Activated naive CD4-positive, alpha-beta T cell treated with anti-CD3 and anti-CD28 coated beads, Interleukin-2, amount 50 U/mL, for 16 hours (primary cell): ENCODE measurements at places on chromosomes 7 and 10.

DNA sequence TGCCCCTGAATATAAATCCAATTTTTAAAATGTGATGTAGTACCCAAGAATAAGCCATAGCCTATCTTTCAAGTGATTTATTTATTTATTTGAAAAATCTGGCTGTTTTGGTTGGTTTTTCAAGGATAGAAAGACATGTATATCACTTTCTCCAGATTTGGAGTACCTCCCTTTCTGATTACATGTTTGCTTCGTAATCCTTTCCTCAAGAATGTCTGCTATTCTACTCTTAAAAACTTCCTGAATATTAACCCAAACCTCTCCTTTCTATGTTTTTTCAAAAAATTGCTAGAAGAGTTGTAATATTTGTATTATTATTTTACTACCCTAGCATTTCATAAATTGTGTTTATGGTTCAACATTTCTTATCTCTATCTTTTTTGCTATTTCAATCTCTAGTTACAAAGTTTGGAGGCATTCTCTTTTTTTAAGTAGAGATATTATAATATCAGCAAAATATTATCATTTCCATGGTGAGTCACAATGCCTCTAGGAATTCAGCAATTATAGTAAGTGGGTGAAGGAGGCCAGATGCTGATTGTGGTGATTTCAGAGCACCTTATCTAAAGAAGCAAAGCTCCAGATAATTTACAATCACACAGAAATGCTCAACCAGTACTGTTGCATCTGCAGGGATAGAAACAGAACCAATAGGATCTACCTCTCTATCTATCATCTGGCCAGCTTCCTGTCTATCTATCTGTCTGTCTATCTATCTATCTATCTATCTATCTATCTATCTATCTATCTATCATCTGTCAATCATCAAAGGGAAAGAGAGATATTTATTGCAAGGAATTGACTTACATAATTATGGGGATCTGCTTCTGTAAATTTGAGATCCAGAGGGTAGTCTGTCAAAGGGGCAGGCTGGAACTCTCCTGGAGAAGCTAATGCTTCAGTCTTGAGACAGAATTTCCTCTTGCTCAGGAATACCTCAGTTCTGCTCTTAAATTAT is 412.5 kb upstream of the SEMA3C start:
- DNase-seq: no peak

DNA sequence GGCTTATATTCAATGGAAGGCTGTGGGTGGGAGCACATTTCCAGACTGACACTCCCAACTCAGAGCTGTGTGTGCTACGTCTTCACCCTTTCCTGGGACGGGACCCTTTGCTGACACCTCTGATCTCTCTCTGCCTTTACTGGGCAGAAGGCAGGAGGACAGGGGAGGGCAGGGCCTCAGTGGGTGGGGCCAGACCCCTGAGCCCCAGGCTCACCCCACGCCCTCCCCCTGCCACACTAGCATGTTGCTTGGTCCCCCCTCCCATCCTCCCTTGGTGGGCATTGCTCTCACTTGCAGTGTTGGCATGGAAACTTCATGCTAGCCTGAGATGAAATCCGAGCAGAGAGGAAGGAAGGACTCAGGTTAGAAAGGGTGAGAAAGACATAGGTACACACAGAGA is 18.4 kb downstream of the TMEM273 start:
- no peak for DNase-seq

- DNase-seq: no peak
Measured at GRCh38 chr7:2359610-2360009, 5.0 kb downstream of the EIF3B start.

GRCh38 chr10:17026686-17027485 is 102.7 kb downstream of the CUBN start:
- DNase-seq: peak; percentile 70

DNA sequence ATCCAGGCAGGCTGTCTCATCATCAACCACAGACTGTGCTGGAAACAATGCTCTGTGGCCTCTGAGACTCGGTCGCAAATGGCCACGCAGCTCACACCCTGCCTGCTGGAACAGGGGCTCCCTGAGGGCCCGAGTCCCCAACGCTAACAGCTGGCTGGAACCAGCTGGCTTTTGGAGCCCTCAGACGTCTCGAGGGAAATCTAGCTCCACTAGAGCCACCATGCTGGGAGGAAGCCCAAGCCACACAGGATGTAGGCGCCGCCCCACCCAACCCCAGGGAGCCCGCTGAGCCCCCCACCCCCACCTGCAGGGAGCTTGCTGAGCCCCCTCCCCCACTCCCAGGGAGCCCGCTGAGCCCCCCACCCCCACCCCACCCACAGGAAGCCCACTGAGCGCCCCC is 21.4 kb upstream of the PDGFA start:
- DNase-seq: no peak

DNA sequence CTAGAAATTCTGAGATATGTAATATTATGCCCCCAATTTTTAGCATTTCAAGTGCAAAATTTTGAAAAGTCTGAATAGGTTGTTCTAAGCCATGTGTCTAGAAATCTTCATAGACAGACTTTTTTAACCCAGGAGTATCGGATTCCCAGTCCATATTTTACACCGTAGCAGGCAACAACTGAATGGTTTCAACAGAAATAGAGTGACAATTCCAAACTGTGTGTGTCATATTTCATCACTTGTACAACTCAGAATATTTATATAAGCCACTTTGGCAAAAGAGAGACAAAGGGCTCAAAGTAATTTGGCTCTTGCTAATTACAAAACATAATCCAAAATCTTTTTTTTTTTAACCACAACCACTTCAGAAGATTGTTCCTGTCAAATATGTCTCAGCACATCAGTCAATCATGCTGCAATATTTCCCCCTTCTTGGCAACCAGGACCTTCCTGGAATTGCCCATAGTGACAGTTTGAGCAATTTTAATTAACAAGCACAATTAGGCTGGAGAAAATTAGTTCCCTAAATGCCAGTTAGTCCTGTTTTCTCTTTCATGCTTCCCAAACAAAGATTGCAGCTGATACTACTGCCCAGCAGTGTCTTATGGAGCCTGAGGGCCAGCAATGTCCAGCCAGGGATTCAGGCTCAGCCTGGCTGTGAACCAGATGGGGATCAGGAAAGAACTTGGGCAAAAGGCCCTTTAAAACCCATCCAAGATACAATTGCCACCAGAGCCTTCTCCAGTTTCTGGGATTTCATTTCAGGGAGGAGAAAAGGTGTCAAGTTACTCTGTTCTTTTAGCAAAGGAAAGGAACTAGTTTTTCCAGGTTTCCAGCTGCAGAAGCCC is 533.3 kb upstream of the GHITM start:
- DNase-seq: no peak

DNA sequence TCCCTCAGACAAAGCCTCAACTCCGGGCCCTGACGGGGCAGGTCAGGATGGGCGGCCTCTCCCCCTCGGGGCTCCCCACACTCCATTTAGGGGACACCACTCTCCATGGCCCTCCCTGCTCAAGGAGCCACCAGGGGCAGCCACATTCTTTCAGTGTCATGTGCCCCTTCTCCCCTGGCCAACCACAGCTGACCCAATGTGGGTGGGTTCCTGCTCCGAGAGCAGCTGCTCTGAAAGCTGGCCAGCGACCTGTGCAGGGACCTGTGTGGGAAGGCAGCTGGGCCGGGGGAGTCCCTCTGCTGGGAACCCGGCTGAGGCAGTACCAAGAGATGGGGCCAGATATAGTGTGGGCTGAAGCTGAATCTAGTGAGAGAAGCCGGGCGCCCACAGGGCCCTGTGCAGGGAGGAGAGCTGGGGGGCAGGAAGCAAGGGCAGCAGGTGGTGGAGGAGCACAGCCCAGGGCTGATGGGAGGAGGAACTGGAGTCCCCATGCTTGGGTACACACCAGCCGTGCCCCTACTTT is 40.6 kb upstream of the NPFFR1 start:
- DNase-seq: no peak

- DNase-seq: no peak
Measured at GRCh38 chr7:71636329-71636728, 504.4 kb downstream of the GALNT17 start.

DNA sequence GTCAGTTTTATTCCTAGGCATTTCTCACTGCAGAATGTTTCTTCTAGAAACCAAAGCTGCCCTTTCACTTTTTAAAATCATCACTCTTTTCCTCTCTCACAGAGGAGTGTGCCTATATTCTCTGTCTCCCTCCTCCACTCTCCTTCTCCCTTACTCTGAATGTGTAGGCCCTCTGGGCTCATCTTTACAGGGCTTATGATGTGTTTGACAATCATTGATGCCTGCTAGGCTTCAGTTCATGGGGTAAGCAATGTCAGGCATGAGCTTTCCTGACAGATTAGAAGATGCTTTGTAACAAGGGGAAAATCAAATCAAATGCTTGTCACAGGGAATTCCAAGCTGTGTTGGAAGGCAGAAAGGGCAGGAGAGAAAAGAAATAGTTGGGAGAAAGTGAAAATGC is 742.9 kb downstream of the SORCS3 start:
- no peak for DNase-seq

DNA sequence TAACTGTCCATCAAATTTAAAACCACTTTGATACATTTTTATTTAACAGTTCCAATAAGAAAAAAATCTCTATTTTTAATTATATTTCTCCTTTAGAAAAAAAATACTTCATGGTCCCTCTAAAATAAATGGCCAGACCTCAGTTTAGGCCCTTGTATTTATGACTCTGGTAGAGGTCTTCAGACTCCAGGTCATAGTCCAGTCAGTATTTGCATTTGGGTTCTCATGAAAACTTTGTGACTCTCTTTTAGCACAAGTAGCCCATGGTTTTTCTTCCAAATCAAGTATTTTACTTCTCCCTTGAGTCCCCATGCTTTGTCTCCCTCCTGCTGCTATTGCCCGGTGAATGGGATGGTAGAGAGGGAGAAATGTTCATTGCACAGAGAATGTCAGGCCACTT is 5.5 kb upstream of the SEMA4G start:
- DNase-seq: no peak

DNA sequence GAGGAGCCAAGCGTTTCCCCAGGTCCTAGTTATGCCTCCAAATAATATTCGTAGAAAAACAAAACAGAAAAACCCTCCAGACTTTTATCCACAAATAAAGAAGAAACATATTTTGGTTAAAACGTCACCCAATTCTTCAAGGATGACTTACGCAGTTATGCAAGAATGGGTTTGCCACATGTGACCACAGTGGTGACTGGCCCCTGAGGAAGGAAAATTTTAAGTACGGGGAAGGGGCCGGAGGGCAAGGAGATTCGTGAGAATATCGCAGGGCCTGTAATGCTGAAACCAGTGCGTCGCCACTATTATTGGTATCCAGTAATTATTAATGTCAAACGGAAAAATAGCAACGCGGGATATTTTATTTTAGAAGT is 537 bp upstream of the MRPS24 start:
- no peak for DNase-seq

DNA sequence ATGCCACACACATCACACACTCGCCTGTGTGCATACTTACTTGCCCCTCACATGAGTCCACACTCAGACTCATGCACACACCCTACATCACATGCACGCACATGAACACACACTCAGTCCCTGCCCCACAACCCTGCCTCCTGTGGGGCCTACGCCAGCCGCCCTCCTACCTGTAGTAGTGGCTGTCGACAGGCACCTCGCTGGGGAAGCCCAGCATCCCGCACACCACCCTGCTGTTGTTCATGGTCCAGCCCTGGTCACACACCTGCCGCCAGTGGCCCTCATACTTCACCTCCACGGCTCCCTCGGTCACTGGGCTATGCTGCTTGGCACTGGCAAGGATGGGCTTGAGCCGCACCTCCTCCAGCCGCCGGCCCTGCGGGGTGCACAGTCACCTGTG is 7.2 kb downstream of the LOXL4 start:
- no peak for DNase-seq

GRCh38 chr7:149369497-149369896 is 91.4 kb downstream of the ZNF777 start:
- no peak for DNase-seq

DNA sequence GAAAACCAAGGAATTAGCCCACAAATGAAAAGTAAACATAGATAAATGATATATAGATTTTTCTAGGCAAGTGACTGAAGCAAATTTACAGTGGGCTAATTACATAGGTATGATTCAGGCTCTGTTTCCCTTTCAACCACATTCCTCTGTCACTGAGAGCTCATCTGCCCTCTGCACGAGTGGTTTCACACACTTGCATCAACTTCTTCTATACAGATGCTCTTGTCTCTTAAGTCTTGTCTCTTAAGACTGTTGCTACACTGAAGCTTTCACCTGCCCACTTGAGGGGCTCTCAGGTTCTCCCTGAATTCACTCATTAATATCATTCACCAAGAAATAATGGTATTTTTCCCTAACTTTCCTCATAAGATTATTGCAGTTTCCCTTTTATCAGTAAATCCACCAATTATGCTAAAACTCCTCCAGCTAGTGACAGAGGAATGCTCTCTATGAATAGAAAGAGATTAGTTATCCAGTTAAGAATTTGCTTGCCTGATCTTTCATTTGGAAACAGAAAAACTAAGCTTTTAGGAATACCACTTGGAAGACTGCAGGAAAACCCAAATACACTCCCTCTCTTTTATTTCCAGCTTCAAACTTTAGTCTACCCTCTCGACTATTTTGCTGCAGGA is 95.7 kb downstream of the ELAPOR2 start:
- no peak for DNase-seq

DNA sequence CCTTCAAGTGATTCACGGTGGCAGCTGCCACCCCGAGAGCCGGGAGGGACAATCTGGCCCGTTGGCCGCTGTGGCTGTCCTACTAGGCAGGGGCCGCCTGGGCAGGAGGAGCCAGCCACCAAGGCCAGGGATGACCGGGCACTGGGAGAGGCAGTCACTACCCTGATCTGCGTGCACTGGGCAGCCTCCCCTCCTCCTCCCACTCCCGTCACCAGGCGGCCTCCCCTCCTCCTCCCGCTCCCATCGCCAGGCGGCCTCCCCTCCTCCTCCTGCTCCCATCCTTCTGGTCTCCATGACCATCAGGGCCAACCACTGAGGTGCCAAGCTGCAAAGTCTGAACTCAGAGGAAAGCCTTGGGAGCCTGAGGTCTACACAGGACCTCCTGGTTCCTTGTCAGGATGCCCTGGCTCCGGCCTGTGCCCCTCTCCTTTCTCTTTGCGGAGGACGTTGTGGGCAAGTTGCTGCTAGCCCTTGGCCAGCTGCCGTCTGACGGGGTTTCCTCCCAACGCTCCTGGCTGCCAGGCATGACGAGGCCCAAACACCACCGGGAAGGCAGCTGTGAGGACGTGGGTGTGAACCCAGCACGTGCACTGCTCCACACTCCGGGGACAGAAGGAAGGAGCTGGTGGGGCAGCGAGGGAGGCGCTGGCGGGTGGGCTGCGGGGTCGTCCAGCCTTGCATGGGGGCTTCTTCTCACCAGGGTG is 131.1 kb downstream of the WDR37 start:
- DNase-seq: no peak
